ENCODE measurements at places on chromosomes 4 and X. TPM values are rescaled to one million over a fixed set of nuclear protein-coding genes. Genes with fewer than 3 reads are reported as not detected.

CD40LG gene
- total RNA-seq: not detected

GC gene
- total RNA-seq: not detected

RNF128 gene
- total RNA-seq: 1.4 TPM

DNA sequence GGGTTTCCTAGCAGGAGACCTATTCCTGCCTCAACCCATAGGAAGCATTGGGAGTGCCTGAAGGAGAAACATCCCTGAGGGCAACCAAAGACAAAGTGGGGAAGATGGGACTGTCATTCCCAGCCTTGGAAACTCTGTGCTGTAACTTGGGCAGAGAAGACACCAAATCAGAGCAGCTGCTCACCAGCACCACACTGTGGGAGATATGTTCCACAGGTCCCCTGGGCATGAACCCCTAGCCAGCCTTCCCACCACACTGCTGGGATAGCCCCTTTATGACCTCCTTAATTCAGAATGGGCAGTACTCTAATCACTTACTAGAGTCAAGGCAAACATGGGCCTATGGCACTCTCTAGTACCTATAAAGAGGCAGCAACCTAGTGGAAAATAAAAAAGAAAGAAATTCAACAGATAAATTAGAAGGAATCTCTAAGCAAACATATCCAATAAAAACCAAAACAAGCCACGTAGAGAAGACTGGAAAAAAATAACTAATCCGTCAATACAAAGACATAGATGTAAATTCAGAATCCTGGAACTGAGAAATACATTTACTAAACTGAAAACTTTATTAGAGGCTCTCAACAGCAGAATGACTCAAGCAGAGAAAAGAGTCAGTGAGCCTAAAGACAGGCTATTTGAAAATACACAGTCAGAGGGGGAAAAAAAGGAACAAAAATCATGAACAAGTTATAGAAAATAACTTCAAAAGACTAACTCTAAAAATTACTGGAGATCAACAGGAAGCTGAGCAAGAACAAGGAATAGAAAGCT is 878.4 kb upstream of the FRG1 start:
- no peak for DNase-seq
- no peaks in the 10 kb centered on the region for H3K36me3 ChIP-seq
- H3K4me3 ChIP-seq: no peak overlapping the region
- no peaks in the 10 kb centered on the region for H3K4me1 ChIP-seq
- H3K27me3 ChIP-seq: no peaks in the 10 kb centered on the region

DNA sequence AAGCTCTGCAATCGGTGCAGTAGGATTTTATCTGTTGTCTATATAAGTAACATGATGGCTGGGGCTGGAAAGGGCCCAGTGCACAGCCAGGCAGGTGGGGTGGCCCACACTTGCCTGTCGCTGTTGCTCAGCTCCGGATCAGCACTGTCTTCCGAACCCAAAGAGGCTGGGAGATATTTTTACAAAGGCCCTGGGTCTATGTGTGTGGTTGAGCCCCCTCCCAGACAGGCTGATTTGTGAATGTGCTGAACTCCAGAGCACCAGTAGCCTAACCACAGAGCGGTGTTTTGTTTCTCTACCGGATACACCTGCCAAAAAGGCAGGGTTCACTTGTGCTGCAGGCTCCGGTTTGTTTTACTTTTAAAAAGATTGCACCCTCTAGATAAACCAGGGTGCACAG is 33.5 kb upstream of the CHRNA9 start:
- no peak overlapping the region for H3K27ac ChIP-seq
- H3K4me3 ChIP-seq: no peak overlapping the region
- H3K4me1 ChIP-seq: no peaks in the 10 kb centered on the region
- DNase-seq: no peak
